Foreskin keratinocyte (primary cell): ENCODE measurements at places on chromosomes 1 and 21.

DNA sequence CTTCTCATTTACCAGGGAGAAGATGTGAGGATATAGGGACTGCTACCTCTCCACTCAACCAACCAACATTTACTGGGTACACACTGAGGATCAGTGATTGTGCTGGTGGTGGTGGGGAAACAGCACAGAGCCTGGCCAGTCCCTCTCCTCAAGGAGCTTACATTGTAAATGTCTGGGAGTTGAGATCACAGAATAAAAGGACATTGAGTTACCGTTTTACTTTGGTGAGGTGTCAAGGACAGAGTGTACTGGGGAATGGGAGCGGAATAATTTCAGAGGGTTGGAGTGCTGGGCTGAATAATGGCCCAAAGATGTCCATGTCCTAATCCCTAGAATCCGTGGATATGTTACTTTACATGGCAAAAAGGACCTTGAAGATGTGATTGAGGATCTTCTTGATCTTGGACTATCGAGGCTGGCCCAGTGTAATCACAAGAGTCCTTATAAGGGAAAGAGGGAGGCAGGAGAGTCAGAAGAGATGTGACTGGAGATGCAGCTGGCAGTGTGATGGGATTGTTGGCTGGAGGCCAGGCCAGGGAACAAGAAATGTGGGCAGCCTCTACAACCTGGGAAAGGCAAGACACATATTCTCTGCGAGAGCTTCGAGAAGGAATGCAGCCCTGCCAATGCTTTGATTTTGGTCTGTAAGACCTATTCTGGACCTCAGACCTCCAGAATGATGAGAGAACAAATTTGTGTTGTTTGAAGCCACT lies 26.6 kb upstream of the RWDD3 start:
- DNase-seq, result no peak

- no peak for DNase-seq
Observed at GRCh38 chr1:214542275-214543199, 8.9 kb downstream of the PTPN14 start.

DNA sequence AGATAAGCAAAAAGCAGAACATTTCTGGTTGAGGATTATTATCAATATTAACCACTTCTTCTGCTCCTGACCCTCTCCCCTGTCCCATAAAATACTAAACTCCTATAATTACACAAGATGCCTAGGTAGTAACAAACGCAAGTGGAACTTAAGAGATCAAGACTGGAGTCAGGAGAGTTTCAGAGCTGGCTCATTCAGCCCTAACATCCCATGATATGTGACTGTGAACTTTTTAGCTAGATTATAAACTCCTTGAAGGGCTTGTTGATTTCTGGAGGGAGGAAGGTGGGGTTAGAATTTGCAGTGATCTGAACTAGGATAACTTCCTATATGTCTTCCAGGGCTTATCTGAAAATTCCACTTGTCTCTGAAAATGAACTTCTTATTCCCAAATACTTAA lies 130.6 kb downstream of the TGFB2 start:
- DNase-seq, result no peak

- peak; percentile 58 for DNase-seq
Observed at GRCh38 chr1:62234688-62235087, 40.0 kb downstream of the L1TD1 start.

GRCh38 chr1:198272492-198272891 lies 115.7 kb downstream of the NEK7 start:
- DNase-seq, result no peak

DNA sequence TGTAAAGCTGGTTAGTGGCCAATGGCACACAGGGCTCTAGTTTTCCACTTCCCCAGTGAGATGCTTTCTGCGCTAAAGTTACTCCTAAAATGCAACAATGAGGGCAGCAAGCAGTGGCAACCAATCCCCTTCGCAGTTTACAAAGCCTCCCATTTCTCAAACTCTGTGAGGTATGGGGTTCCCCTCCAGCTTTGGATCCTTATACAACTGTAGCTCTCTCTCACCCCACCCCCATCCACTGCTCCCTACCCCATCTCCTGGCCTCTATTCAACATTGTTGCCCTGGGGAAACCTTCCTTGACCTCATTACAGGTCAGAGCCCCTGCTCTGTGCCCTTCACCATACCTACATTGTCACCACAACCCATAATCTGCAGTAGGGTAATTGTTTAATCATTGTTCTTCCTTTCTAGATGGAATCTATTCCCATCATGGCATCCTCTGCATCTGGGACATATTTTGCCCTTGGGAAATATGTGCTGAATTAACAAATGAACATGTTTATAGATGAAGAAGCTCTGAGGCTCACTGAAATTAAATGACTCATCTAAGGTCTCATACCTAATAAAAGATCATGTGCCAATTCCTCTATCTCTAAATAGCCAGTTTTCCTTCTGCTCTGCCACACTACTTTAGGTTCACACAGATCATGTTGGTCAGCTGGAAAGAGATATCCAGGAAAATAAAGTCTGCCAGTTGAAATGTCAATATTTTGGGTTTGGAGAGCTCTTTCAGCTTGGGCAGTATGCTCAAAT lies 12.6 kb downstream of the KIAA0040 start:
- no peak for DNase-seq

DNA sequence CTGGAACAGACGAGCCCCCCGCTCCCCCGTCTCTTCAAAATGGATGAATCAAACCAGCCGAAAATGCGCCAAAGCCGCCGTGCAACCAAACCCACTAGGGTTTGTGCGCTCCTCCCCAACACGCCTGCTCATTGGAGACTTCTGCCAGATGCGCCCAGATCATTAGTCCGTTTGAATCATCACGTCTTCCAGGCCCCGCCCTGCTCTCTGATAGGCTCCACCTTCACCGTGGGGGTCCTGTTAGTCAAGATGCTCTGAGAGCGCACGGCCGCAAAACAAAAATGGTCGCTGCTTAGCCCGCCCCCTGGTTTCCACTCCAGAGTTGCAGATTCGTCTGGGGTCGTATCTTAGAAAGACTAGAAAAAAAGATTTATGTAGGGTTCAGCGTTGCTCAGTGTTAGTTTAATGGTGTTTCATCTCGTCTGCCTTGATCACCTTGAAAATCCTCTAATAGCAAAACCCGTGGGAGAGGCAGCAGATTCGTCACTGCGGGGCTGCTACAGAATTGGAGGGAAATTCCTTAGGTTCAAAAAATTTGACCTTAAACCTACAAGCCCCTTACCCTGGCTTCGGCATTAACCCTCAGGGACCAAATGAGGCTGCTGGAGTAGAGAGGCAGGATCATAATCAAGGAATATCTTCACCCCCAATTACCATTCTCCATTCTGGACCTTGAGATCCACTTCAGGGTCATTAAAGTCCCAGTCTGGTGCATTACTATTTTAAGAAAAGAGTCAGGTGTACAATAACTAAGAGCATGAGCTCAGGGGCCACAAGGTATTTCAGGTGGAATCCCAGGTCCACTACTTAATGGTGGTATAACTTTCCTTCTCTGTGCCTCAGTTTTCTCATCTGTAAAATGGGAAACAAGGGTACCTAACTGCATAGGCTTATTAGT lies at the start of gene NUCKS1:
NUCKS1 (minus strand) TSS at position 45 of the 898 bp plus-strand sequence. CDS start 209 bp downstream, outside the sequence.
- DNase-seq, result peak; percentile 99

DNA sequence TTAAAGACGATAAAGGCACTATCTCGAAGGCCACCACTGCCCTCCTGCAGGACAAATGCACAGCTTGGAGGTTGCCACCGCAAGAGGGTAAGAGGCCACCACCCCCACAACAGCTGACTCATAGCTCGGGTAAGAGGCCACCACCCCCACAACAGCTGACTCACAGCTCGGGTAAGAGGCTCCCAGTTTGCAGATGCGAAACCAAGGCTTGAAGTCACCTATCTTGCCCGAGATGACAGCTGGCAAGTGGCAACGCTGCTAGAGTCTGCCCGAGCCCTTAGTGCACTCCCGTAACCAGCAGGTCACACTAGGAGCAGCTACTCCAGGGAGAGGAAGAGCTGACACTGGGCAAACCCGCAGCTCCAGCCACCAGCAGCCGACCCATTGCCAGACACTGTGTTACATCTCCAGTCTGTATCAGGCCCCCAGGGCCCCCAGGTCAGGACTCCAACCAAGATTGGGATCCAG lies 17.1 kb upstream of the SPSB1 start:
- DNase-seq, result peak; percentile 44

DNA sequence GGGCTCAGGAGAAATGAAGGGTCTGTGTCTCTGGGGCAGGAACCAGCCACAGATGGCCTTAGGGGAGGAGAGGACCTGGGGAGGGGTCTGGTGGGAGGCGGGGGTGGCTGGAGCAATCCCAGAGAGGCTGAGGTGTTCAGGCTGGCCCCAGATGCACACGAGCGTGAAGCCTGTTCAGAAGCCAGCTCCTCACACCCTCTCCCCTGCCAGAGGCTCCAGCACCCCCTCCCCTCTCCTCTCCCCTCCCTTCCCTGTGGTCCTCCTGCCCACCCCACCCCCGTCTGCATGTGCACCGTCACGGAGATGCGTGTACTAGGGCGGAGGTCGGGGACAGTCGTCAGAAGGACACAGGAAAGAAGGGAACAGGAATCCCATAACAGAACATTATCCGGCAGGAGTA lies 115.0 kb upstream of the COL6A1 start:
- no peak for DNase-seq

DNA sequence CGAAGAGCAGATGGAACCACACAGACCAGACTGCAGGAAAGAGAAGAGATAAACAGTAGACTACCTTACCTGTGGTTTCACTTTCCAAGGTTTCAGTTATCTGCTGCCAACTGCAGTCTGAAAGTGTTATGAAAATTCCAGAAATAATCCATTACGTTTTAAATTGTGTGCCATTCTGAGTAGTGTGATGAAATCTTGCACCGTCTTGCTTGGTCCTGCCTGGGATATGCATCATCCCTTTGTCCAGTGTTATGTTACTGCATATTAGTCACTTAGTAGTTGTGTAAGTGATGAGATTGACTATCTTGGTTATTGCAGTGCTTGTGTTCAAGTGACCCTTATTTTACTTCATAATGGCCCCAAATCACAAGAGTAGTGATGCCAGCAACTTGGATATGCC lies 33.9 kb downstream of the DNAJC6 start:
- DNase-seq, result peak; percentile 83

- DNase-seq, result no peak
Observed at GRCh38 chr1:60262701-60263100, 189.1 kb upstream of the C1orf87 start.

DNA sequence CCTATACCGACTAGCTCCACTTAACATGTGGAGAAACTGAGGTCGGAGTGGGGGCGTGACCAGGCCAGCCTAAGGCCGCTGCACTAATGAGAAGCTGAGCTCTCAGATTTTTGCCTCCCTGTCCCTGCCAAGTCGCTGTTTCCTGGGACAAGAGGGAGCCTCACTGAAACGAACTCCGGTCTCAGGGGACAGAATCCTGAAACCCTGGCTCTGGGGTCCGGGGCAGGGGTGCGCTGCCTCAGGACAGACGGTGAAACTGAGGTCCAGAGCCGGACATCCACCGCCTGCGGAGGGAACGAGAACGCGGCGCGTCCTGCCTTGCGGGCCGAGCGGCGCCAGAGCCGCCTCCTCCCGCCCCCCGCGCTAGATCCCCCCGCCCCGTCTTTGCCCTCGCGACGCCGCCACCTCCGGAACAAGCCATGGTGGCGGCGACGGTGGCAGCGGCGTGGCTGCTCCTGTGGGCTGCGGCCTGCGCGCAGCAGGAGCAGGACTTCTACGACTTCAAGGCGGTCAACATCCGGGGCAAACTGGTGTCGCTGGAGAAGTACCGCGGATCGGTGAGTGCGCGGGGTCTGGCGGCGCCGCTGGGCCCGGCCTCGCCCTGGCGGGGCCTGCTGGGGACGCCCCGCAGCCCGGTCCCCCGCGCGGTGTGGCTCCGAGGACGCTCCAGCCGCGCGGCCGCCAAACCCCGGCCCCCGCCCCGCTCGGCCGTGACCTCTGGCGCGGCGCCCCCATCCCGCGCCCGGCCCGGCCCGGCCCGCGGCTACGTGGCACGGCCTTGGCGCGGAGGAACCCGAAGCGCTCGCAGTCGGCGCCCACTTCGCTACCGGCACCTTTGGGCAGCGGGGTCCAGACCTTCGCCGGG lies at the start of gene GPX7:
GPX7 (plus strand) TSS at position 381 of the 865 bp plus-strand sequence; CDS start at position 420, 39 bp downstream.
- no peak for DNase-seq

- no peak for DNase-seq
Observed at GRCh38 chr1:121408354-121408753, 223.6 kb downstream of the SRGAP2C start.
